ENCODE measurements at places on chromosomes 6 and 20.
A peak's percentile ranks its signal among the peaks of the same experiment; 100 is the strongest.

- H3K27me3 ChIP-seq, result peaks cover 18% of the 10 kb centered on the region
- no peak overlapping the region for H3K4me3 ChIP-seq
- H3K27ac ChIP-seq, result no peak overlapping the region
- H3K36me3 ChIP-seq, result no peaks in the 10 kb centered on the region
Observed at GRCh38 chr20:53402233-53403005, 191.2 kb downstream of the ZNF217 start.

DNA sequence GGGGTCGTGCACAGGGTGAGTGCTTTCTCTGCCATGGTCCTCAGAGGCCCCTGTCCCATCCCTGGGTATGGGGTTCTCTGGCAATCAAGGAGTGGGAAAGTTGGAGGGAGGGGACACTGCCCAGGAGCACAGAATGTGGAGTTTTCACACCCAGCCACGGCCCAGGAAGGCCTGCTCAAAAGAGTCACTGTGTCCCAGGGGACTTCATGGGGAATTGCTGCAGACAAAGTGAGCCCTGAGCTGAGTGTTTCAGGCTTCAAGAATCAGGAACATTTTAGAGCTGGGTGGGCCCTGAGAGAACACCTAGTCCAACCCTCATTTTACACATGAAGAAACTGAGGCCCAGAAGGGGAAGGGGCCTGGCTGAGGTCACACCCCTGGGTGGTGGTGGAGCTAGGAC lies 5.7 kb downstream of the MAPK13 start:
- no peak overlapping the region for H3K4me3 ChIP-seq
- no peak overlapping the region for H3K27ac ChIP-seq
- peaks cover 17% of the 10 kb centered on the region for H3K36me3 ChIP-seq
- H3K27me3 ChIP-seq, result no peaks in the 10 kb centered on the region

- no peak overlapping the region for H3K27ac ChIP-seq
- no peak overlapping the region for H3K4me3 ChIP-seq
- H3K27me3 ChIP-seq, result no peaks in the 10 kb centered on the region
Observed at GRCh38 chr6:156771761-156772160, 5.4 kb upstream of the ARID1B start.

GRCh38 chr6:26543953-26544352 lies 5.8 kb downstream of the HMGN4 start:
- DNase-seq, result no peak
- no peak overlapping the region for H3K27ac ChIP-seq
- H3K27me3 ChIP-seq, result no peaks in the 10 kb centered on the region
- no peak overlapping the region for H3K4me3 ChIP-seq
- peaks cover 34% of the 10 kb centered on the region for H3K4me1 ChIP-seq

DNA sequence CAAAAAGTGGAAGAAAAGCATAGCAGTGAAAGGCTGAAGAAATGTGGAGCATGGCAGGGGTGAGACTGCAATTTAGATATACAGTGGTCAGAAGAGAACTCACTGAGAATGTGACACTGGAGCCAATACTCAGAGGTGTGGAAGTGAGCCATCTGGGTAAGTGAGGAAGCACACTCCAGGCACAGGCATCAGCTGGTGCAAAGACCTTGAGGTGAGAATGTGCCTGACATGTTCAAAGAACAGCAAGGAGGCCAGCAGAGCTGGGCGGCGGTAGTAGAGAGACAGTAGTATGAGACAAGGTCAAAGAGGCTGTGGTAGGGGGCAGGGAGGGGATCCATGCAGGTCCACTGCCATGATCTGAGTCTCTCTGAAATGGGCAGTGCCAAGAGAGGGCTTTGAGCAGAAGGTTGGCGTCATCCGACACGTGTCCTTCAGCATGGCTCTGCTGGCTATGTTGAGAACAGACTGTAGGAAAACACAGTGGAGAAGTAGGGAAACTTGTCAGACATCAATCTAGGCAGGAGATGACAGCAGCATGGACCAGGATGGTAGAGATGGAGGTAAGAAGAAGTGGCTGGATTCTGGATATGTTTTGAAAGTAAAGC lies 84.4 kb downstream of the PLCG1 start:
- H3K27me3 ChIP-seq, result no peaks in the 10 kb centered on the region
- no peaks in the 10 kb centered on the region for H3K4me1 ChIP-seq

GRCh38 chr6:132919045-132919860 lies 104.9 kb downstream of the RPS12 start:
- H3K27me3 ChIP-seq, result no peaks in the 10 kb centered on the region
- DNase-seq, result no peak
- H3K4me1 ChIP-seq, result no peaks in the 10 kb centered on the region
- no peak overlapping the region for H3K4me3 ChIP-seq

DNA sequence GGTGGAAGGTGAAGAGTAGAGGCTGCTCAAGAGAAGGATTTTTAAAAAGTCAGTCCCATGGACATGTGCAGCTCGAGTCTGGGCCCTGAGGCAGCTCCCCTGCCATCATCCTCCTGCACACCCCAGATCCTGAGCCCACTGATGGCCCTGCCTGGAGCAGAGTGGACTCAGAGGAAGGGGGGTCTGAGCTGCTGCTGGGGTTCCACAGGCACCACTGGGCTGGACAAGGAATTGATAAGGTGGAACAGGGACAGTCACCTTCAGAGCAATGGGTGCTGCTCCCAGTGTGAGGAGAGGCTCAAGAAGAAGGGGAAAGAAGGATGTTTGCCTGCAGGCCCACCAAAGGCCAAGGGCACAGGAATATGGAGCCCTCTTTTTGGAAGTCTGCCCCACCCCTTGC lies 6.2 kb downstream of the ULBP2 start:
- H3K36me3 ChIP-seq, result no peaks in the 10 kb centered on the region
- no peak for DNase-seq
- H3K4me1 ChIP-seq, result no peaks in the 10 kb centered on the region
- H3K27ac ChIP-seq, result no peak overlapping the region

GRCh38 chr6:139313784-139314545 lies 22.2 kb upstream of the TXLNB start:
- DNase-seq, result no peak
- no peak overlapping the region for H3K4me3 ChIP-seq
- no peaks in the 10 kb centered on the region for H3K27me3 ChIP-seq
- H3K27ac ChIP-seq, result no peak overlapping the region

- H3K27ac ChIP-seq, result no peak overlapping the region
- H3K4me1 ChIP-seq, result no peaks in the 10 kb centered on the region
Observed at GRCh38 chr6:21402368-21402767, 191.2 kb upstream of the SOX4 start.

GRCh38 chr6:167721291-167721690 lies 105.4 kb upstream of the AFDN start:
- H3K36me3 ChIP-seq, result no peaks in the 10 kb centered on the region
- no peak overlapping the region for H3K4me3 ChIP-seq
- no peak overlapping the region for H3K27ac ChIP-seq

- H3K27ac ChIP-seq, result no peak overlapping the region
- no peaks in the 10 kb centered on the region for H3K36me3 ChIP-seq
- peaks cover 28% of the 10 kb centered on the region for H3K27me3 ChIP-seq
Observed at GRCh38 chr6:72654071-72654621, 32.3 kb downstream of the KCNQ5 start.

DNA sequence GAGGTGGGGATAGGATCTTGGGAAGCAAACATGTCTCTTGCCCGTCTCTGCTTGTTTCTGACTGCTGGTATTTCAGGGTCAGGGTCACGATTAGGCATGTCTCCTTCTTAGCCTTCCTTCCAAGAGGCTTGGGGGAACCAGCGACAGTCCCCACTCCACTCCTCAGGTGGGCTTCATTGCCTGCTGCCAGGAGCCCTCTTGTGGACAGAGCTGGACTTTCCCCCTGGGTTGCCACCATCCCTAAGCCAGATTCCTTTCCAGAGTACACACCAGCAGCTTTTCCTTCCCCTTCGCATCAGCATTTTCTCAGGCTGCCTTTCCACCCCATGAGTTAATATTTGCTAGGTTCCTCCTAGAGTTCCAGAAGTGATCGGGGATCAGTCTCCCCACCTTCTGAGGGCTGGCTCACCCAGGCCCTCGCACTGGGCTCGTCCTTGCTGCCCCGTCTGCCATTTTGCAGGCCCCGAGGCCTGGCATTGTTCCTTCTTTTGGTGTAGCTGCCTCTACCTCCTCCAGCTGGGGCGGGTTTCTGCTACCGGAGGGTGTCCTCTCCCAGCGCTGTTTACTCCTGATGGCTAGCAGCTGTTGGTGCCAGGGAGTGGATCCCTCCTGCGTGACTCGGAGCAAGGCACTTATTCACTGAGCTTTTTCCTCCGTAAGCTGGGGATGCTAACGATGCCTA lies 8.8 kb upstream of the C20orf144 start:
- H3K4me3 ChIP-seq, result no peak overlapping the region
- H3K27me3 ChIP-seq, result no peaks in the 10 kb centered on the region
- DNase-seq, result peak; percentile 35
- peaks cover 16% of the 10 kb centered on the region for H3K4me1 ChIP-seq
- H3K36me3 ChIP-seq, result no peaks in the 10 kb centered on the region
- no peak overlapping the region for H3K27ac ChIP-seq

- no peak overlapping the region for H3K4me3 ChIP-seq
- H3K36me3 ChIP-seq, result peaks cover 8% of the 10 kb centered on the region
- H3K4me1 ChIP-seq, result peaks cover 28% of the 10 kb centered on the region
- no peak overlapping the region for H3K27ac ChIP-seq
Observed at GRCh38 chr20:4689220-4689619, 32.5 kb upstream of the PRND start.

DNA sequence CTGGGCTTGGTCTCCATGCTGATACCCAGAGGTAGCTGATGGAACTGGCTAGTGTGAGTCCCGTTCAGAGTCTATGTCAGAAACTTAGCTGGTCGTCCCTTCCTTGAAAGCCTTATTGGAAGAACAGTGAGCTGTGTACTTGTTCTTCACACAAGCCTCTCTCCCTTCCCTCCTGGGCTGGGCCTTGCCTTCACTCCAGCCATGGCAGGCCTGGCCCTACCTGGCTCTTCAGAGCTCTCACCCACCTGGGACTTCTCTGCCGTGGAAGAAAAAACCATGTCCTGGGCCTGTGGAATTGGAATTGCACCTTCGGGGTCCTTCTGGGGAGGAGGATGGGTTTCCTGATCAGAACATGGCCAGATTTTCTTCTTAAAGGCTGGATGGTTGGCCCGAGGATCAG lies 20.3 kb upstream of the ZNF831 start:
- H3K27ac ChIP-seq, result no peak overlapping the region
- H3K4me1 ChIP-seq, result no peaks in the 10 kb centered on the region
- no peak overlapping the region for H3K4me3 ChIP-seq

GRCh38 chr20:8344106-8344505 lies 212.0 kb downstream of the PLCB1 start:
- no peak overlapping the region for H3K4me3 ChIP-seq
- H3K27ac ChIP-seq, result no peak overlapping the region
- H3K27me3 ChIP-seq, result no peaks in the 10 kb centered on the region
- H3K36me3 ChIP-seq, result no peaks in the 10 kb centered on the region
- no peaks in the 10 kb centered on the region for H3K4me1 ChIP-seq
- DNase-seq, result no peak

DNA sequence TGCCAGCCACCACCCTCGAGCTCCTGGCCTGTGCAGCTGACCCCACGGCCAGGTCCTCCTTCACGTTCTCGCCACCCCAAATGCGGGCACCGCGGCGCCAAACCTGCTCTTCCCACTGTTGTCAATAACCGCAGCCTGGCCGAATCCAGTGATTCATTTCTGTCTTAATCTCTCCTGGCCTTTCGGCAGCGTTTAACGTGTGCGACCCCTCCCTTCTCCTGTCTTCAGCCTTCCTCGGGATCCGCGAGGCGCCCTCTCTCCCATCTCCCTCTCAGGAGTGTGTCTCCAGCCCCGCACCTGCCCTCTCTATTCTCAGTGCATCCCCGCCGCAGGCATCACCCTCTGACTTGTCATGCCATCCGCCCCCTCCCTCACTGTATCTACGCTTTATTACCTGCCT lies 91.4 kb downstream of the THBS2 start:
- no peak overlapping the region for H3K4me3 ChIP-seq
- H3K4me1 ChIP-seq, result peaks cover 27% of the 10 kb centered on the region
- no peaks in the 10 kb centered on the region for H3K27me3 ChIP-seq
- H3K27ac ChIP-seq, result no peak overlapping the region
- no peaks in the 10 kb centered on the region for H3K36me3 ChIP-seq
- no peak for DNase-seq

GRCh38 chr6:5712349-5713215 lies 294.1 kb downstream of the NRN1 start:
- no peaks in the 10 kb centered on the region for H3K4me1 ChIP-seq
- no peaks in the 10 kb centered on the region for H3K36me3 ChIP-seq

- H3K4me1 ChIP-seq, result no peaks in the 10 kb centered on the region
- H3K27ac ChIP-seq, result no peak overlapping the region
- no peaks in the 10 kb centered on the region for H3K36me3 ChIP-seq
- H3K27me3 ChIP-seq, result no peaks in the 10 kb centered on the region
Observed at GRCh38 chr6:29776684-29777083, 50.9 kb upstream of the HLA-G start.

- no peak overlapping the region for H3K27ac ChIP-seq
- no peak overlapping the region for H3K4me3 ChIP-seq
- no peak for DNase-seq
- H3K27me3 ChIP-seq, result peaks cover 5% of the 10 kb centered on the region
- H3K36me3 ChIP-seq, result no peaks in the 10 kb centered on the region
Observed at GRCh38 chr20:40720826-40721225, 31.8 kb upstream of the MAFB start.

DNA sequence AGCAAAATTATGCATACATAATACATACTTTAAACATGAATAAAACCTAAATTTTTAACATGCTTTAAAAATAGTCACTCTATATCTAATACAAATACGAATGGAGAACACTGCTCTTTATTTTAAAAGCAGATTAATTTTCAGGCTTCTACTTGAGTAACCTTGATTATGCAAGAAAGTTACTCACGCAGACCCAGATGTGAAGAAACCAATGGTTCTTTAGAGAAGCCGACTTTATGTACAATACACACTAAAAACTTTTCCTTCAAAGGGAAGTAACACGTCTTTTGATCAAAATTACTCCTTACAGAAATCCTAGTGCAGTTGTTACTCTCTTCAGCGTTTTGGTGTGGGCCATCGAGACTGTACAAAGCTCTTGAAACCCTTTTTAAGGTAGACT lies 136.9 kb upstream of the SLC22A16 start:
- DNase-seq, result no peak
- no peak overlapping the region for H3K4me3 ChIP-seq
- H3K36me3 ChIP-seq, result no peaks in the 10 kb centered on the region

GRCh38 chr20:47638851-47639250 lies 137.2 kb downstream of the NCOA3 start:
- H3K27me3 ChIP-seq, result no peaks in the 10 kb centered on the region
- H3K4me3 ChIP-seq, result no peak overlapping the region
- no peaks in the 10 kb centered on the region for H3K4me1 ChIP-seq
- H3K27ac ChIP-seq, result no peak overlapping the region
- peaks cover 16% of the 10 kb centered on the region for H3K36me3 ChIP-seq

DNA sequence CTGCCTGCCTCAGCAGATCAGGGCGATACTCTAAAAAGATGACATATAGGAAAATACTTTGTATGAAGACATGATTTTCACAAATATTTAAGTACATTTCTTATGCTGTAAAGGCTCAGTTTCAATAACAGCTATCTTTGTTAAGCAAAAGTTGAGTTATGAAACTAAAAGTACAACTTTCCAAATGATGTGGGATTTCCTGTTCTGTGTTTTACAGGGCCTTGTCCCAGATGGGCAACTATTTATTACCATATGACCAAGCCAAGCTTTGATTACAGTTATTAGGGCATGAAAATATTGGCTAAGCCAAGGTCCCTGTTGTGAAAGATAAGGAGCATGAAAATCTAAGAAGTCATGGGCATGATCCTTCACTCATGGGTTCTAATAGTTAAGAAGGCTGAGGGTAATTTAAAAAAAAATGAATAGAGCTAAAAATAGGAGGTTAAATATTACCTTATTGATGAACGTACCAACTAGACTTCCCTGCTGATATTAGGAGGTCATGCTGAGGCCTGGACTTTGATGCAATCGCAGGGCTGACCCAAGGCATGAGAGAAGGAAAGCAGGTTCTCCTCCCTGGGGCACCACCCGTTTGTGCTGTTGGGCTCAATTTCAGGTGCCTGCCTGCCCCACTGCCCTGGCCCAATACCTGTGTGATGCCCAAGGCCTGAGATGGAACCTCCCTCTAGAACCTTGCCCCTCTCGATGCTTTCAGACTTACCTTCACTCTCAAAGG lies 294.4 kb upstream of the PRDM1 start:
- no peaks in the 10 kb centered on the region for H3K27me3 ChIP-seq
- H3K4me3 ChIP-seq, result no peak overlapping the region
- H3K36me3 ChIP-seq, result no peaks in the 10 kb centered on the region
- H3K4me1 ChIP-seq, result no peaks in the 10 kb centered on the region
- no peak overlapping the region for H3K27ac ChIP-seq
- no peak for DNase-seq

Data from HCT116 (cell line).